ENCODE measurements at places on chromosomes 11 and 22.

DNA sequence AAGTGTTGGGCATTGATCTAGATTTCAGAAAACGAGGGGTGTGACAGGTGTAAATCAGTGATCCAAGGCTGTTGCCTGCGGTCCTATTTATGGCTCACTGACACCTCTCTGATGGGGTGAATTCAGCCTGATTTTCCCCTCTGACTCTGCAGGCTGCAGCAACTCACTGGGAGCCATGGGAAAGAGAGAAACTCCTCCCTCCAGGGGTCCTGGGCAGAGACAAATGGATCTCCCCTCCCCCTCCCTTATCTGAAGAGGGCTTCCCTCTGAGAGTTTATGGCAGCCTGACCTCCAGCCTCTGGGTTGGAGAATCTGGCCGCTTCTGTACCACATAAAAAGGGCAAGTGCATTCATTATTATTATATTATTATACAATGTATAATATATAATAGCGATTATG is 1.8 kb upstream of the PKNOX2 start:
- no peak for DNase-seq

GRCh38 chr22:38694940-38695339 is 5.8 kb downstream of the JOSD1 start:
- DNase-seq, result no peak

DNA sequence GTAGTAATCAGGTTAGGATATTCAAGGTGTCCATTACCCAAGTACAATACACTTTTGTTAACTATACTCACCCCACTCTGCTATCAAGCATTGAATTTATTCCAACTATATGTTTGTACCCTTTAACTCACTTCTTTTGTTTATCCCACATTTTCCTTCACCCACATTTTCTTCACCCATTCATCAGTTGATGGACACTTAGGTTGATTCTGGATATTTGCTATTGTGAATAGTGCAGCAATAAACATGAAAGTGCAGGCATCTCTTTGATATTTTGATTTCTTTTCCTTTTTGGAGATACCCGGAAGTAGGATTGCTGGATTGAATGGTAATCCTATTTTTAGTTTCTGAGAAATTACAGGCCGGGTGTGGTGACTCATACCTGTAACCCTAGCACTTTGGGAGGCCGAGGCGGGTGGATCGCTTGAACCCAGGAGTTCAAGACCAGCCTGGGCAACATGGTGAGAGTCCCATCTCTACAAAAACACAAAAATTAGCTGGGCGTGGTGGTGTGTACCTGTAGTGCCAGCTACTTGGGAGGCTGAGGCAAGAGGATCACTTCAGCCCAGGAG is 6.5 kb downstream of the TMEM25 start:
- no peak for DNase-seq

- no peak for DNase-seq
Observed at GRCh38 chr11:126468102-126468521, 112.6 kb downstream of the ST3GAL4 start.

DNA sequence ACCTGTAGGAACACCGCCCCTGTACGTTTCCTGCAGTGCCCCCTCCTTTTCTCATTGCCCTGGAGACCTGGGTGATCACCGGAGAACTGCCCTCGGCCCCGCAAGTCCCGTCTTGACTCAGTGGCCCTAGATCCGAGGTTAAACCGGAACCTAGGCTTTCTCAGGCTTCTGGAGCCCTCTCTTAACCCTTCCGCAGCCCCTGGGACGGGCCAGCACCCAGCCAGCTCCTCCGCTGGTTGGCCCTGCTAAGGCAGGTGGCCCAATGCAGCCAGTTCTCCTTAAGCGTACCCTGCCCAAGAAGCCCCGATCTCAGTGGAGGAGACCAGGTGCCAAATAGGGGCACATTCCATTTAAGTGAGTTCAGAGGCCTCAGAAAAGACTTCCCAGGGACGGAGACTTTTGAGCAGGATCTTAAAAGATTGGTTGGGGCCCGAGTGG is 776 bp downstream of the NLRX1 start:
- DNase-seq, result no peak

- no peak for DNase-seq
Observed at GRCh38 chr22:30246814-30247376, 336 bp upstream of the LIF start.

DNA sequence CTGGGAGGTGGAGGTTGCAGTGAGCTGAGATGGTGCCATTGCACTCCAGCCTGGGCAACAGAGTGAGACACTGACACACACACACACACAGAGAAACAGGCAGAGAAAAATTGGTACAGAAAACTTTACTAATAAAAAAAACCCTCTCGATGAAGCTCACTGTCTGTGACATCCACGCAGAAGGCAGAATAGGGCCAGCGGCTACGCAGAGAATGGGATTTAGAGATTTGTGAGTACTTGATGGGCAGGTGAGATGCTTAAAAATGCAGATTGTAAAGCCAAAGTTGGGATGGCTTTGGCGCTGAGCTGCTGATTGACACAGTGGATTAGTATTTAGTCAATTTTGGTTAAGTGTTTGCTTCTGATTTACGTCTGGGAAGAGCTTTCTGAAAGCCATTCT is 561.1 kb downstream of the TBC1D22A start:
- no peak for DNase-seq

GRCh38 chr11:110186456-110186855 is 93.3 kb downstream of the ZC3H12C start:
- DNase-seq, result no peak

- no peak for DNase-seq
Observed at GRCh38 chr11:65424205-65425104, 1.9 kb downstream of the NEAT1 start.

- DNase-seq, result no peak
Observed at GRCh38 chr22:29517215-29517908, 36.2 kb downstream of the THOC5 start.

- no peak for DNase-seq
Observed at GRCh38 chr22:33062361-33062760, 4.2 kb upstream of the SYN3 start.

GRCh38 chr11:96134602-96135001 is 208.4 kb downstream of the MAML2 start:
- DNase-seq, result no peak

DNA sequence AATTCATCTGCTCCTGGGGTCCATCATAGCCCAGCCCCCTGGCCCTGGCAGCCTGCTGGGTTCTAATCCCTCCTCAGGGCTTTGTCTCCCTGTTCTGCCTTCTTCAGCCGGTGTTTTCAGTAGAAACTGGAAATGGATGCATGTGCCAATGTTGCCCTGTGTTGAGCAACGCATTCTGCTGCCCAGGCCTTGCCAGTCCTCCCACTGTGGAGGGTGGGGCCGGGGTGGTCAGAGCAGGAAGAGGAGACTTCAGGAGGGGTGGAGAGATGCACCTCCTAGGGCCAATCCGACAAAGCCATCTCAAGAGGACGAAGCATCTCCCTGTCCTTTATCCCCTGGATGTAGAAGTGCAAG is 27.6 kb upstream of the ZBTB16 start:
- DNase-seq, result no peak

- no peak for DNase-seq
Observed at GRCh38 chr22:36755316-36755715, 20.6 kb downstream of the IFT27 start.

DNA sequence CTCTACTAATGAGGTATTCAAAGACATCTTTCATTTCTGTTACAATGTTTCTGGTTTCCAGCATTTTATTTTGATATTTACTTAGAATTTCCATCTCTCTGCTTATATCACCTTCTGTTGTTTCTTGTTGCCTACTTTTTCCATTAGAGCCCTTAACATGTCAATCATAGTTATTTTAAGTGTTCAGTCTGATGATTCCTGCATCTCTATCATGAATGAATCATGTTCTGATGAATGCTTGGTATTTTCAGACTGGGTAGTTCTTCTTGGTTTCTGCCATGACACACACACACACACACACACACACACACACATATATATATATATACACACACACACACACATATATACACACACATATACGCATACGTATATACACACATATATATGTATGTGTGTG is 486.4 kb upstream of the ISX start:
- DNase-seq, result no peak

GRCh38 chr11:75437966-75438659 is 5.1 kb upstream of the KLHL35 start:
- no peak for DNase-seq

- DNase-seq, result no peak
Observed at GRCh38 chr22:42920101-42920820, 63.2 kb upstream of the ARFGAP3 start.

DNA sequence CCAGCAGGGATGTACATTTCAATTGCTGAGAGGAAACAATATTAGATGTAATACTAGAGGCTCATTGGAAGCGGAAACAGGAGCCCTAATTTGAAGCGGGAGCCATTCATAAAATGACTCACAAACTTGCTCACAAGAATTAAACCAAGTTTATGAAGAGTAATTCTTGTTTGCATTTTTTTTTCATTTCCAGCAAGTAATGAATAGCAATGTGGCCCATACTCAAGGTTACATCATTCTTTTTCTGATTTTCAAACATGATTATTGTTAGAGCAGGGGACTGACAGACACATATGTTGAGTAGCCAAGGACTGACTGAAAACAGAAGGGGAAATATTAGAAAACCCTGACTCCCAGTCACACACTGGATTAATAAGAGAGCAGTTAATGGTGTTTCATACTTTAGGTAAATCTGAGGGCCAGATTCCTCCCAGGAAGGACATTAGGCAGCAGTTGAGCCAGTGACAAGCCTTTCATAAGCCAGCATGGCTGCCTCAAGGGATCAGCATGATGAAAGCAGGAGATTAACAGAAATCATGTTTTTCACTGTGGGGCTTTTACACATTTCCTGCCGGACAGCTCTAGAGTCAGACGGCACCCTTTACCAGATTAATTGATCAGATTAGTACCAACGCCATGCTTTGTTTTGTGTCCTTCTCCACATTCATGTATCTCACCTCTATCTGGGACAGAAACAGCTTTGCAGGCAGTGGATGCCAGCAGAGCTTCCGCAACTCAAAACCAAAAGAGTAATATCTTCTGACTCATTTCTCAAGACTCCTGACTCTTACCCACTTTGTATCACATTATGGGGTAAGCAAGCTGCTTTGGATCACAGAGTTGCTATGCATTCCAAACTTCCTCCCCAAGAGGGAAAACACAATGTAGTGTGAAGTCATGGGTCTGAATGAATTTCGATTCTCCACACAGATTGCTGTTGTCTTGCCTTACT is 831.6 kb downstream of the KCNA4 start:
- DNase-seq, result no peak
